ENCODE measurements at places on chromosomes 12 and 14. TPM values are rescaled to one million over a fixed set of nuclear protein-coding genes. Genes with fewer than 3 reads are reported as not detected.

Gene ABCB9
- total RNA-seq: 9.3 TPM

Gene BBS10
- total RNA-seq: 5.2 TPM

Gene MYO1H
- not detected for total RNA-seq

Gene KRT73
- total RNA-seq: not detected

Gene STAC3
- total RNA-seq: 0.27 TPM

Gene GALNT9
- 6.8 TPM for total RNA-seq

Gene OTX2
- not detected for total RNA-seq

Gene PTPN6
- total RNA-seq: 14.0 TPM

Gene HOXC12
- not detected for total RNA-seq

Gene LMNTD1
- not detected for total RNA-seq

Gene FOXN4
- not detected for total RNA-seq

Gene CEBPE
- not detected for total RNA-seq

Gene MORN3
- 0.27 TPM for total RNA-seq

Gene PA2G4
- total RNA-seq: 323 TPM

Gene RASSF9
- total RNA-seq: 0.53 TPM

Gene CFAP73
- 0.10 TPM for total RNA-seq

Gene LRP1-AS
- not detected for total RNA-seq

Gene CCDC177
- not detected for total RNA-seq

Gene FOXG1
- total RNA-seq: 0.17 TPM

Gene CINP
- total RNA-seq: 58.8 TPM

Gene PLA2G1B
- not detected for total RNA-seq

Gene RERGL
- total RNA-seq: not detected

Gene C3AR1
- total RNA-seq: not detected

Gene SLIRP
- total RNA-seq: 401 TPM

Gene ZFHX2
- 1.2 TPM for total RNA-seq

Gene TAS2R31
- total RNA-seq: 0.16 TPM

Gene ZNF641
- 6.3 TPM for total RNA-seq

Gene PLBD2
- total RNA-seq: 25.9 TPM

Gene IRF9
- 14.5 TPM for total RNA-seq

Gene ADCY6
- total RNA-seq: 15.8 TPM

Gene RGS6
- total RNA-seq: not detected

Gene SLC6A13
- total RNA-seq: 0.11 TPM

Gene KRT3
- total RNA-seq: 0.07 TPM

Gene IAPP
- total RNA-seq: not detected

Gene CISTR
- total RNA-seq: not detected

Gene HOMEZ
- total RNA-seq: 7.4 TPM

Gene CD163L1
- 0.53 TPM for total RNA-seq

Gene SERPINA5
- total RNA-seq: 0.33 TPM

Gene KRT6C
- not detected for total RNA-seq

Gene TCL1A
- not detected for total RNA-seq

Gene CFAP251
- total RNA-seq: 0.85 TPM

Gene RFX4
- not detected for total RNA-seq

Gene EGLN3
- 4.5 TPM for total RNA-seq

Gene ASB2
- total RNA-seq: 2.2 TPM

Gene E2F7
- total RNA-seq: 8.3 TPM

Gene TSPAN8
- 0.67 TPM for total RNA-seq

Gene KRT75
- total RNA-seq: 0.19 TPM

Gene CRIP1
- 1,748 TPM for total RNA-seq

Gene SPTB
- total RNA-seq: 1.1 TPM

Gene STYK1
- total RNA-seq: 0.55 TPM

Gene EPYC
- total RNA-seq: not detected

Gene RNASE3
- total RNA-seq: not detected

Gene AMIGO2
- total RNA-seq: 183 TPM

Gene LPAR5
- total RNA-seq: 0.47 TPM
